ENCODE measurements at places on chromosomes 2 and 18.

DNA sequence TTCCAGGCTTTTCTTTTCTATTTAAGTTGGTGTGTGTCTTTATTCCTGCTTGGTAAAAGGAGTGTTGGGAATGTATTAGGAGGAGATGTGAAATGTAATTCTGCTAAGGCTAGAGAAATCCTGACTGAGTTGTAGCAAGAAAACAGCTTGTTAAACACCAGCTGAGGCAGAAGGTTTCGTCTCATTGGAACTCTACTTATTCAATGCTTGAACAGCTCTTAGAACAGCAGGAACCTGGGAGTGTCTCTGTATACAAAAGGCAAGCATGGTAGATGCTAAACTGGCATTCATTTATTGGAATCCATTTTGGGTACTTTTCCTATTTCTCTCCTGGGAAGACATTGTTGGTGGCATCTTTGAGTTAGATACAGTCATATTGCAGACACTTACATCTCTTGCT is 280.9 kb downstream of the HRH4 start:
- no peak for DNase-seq
- no peak overlapping the region for H3K4me3 ChIP-seq
- no peak overlapping the region for H3K27ac ChIP-seq
- no peaks in the 10 kb centered on the region for H3K4me1 ChIP-seq

DNA sequence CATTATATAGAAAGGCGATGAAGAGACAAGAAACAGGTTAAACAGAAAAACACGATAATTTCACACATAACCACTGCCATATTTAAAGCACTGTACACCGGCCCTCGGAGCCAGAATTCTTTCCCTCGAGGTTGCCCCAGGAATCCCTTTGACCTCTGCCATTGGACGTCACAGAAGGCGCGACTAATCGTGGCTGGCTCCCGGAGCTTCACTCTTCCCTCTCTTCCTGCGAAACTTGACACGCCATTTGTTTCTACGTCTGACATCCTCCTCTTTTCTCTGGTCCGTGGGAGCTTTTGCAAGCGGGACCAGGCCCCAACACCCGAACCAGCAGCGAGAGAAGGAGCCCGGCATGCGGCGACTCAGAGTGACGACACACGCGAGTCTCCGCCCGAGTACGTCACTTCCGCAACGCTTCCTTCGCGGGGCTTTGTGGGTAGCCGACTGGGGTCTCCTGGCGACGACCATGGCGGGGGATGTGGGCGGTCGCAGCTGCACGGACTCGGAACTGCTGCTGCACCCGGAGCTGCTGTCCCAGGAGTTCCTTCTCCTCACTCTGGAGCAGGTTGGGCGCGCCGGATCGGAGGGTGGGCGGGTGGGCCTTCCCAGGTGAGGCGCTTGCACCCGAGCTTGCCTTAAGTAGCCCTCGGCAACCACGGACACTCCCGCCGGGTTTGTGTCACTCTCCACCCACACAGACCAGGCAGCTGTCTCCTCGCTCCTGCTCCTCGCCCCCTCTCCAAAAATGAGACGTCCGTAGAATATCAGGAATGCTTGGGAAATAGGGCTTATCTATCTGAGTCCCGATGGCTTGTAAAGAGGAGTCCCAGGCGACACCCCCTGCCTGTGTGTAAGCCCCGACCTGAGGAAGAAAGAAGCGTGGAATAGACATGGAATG is at the start of gene C2orf49:
Gene C2orf49 (plus strand): TSS at position 419 of the 898 bp plus-strand sequence. CDS start 48 bp downstream, at position 467.
- peaks cover 2% of the 10 kb centered on the region for H3K36me3 ChIP-seq
- H3K4me1 ChIP-seq = peaks cover 8% of the 10 kb centered on the region
- peak; percentile 91 for DNase-seq
- H3K27me3 ChIP-seq = no peaks in the 10 kb centered on the region
- peak within 1 kb of the TSS; percentile 100 for H3K27ac ChIP-seq

GRCh38 chr2:202682274-202682673 is 47.5 kb downstream of the FAM117B start:
- H3K27me3 ChIP-seq = no peaks in the 10 kb centered on the region
- no peaks in the 10 kb centered on the region for H3K36me3 ChIP-seq
- no peaks in the 10 kb centered on the region for H3K4me1 ChIP-seq
- DNase-seq = no peak
- H3K27ac ChIP-seq = no peak overlapping the region
- no peak overlapping the region for H3K4me3 ChIP-seq

- no peak overlapping the region for H3K27ac ChIP-seq
- no peak overlapping the region for H3K4me3 ChIP-seq
- no peaks in the 10 kb centered on the region for H3K27me3 ChIP-seq
- no peaks in the 10 kb centered on the region for H3K4me1 ChIP-seq
These were observed 41.0 kb downstream of the CDKL4 start for GRCh38 chr2:39202639-39203369.

DNA sequence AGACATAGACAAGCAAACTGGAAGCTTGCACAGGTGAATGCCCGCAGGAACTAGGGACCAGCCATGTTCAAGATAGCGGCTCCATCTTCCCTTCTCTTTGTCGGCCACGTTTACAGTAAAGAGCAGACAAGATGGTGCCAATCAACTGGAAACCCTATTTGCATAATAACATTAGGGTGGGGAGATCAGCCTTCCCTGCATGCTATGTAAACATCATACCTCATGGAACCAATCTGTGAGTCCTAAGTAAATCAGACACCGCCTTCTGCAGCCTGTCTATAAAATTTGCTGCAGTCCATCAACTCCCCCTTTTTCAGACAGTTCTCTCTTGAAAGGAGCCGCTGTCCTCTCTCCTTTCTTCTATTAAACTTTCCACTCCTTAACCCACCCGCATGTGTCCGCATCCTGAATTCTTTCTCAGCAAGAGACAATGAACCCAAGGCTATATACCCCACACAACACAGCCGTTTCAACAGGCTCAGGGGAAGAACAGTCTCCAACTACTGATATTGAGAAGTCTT is 384.4 kb downstream of the EIPR1 start:
- DNase-seq = no peak
- no peak overlapping the region for H3K4me3 ChIP-seq
- no peaks in the 10 kb centered on the region for H3K4me1 ChIP-seq

GRCh38 chr18:49250816-49251388 is 209.5 kb downstream of the DYM start:
- H3K4me1 ChIP-seq = no peaks in the 10 kb centered on the region
- no peak overlapping the region for H3K4me3 ChIP-seq
- no peak overlapping the region for H3K27ac ChIP-seq
- no peaks in the 10 kb centered on the region for H3K27me3 ChIP-seq
